ENCODE measurements at places on chromosomes 5 and 9.

DNA sequence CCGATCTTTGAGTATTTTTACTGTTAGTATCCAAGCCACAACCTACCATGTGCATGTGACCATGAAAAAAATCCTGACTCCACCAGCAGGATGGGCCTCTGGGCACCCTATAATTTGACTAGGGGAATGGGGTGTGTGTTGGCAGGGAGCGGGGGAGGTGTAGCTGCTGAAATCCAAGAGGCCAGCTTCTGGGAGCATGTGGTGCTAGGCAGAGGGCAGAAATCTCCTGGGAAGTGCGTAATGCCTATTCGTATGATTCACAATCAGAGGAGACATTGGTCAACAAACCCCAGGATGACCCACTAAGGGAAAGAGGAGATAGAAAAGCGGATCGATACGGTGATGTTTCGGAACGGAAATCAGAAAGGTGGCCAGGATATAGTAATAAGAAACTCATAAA, 149.9 kb downstream of the ARSB start:
- DNase-seq: no peak

GRCh38 chr9:15498246-15498995, 12.3 kb downstream of the PSIP1 start:
- DNase-seq: no peak

DNA sequence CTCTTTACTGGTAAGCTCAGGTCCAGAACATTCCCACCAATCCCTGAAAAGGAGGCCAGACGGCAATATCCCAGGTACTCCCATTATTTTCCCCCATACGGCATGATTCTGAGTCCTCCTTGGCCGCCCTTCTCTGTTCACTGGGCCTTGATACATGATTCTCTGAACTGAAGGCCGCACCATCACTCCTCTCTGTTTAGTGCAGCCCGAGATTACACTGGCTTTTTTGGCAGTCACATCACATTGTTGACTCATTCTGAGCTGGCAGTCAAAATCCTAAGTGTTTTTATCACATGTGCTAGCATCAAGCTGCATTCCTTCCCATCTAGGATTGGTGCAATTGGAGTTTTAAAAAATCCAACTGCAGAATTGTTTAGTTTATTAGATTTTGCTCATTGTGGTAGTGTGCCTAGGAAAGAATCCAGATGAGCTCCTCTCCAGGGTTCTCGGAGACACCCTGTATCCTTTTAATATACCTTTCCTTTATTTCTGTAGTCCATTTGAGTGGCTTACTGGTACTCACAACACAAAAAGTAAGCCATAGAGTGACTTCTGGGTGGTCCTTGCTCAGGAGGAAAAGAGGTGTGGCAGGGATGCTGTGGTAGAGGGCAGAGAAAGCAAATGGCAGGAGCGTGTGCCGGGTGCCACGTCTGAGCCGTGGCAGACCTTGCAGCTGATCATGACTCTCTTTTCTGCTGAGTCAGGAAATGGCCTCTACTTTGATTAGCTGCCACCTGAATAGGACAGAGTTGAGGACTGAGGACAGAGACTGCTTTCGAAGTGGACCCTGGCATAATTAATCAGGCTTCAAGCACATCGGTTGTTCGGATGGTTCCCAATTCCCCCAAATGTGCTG, 121.1 kb upstream of the IL12B start:
- DNase-seq: peak; percentile 46

DNA sequence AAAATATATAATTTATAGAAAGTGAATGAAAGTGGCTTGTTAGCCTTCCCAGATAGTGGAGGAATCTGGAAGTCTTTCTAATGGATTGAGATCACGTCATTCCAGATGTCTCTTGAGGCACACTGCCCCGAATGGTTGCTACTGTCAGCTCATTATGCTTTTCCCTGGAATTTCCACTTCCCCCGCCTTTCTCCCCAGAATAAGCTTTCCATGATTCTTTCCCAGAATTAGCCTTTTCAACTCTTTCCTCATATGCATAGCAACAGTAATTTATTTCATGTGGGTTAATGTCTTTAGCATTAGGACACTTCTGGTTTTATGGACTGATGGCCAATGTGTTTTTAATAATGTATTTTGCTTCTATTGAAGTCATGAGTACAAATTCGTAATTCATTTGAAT, 81.5 kb downstream of the PALM2AKAP2 start:
- DNase-seq: no peak

- DNase-seq: no peak
Observed at GRCh38 chr9:80964914-80965313, 724.4 kb downstream of the TLE1 start.

GRCh38 chr5:138874241-138874640, 894 bp downstream of the LRRTM2 start:
- no peak for DNase-seq

GRCh38 chr9:6917162-6917561, 159.4 kb downstream of the KDM4C start:
- no peak for DNase-seq

- DNase-seq: peak; percentile 82
Observed at GRCh38 chr9:90815183-90815943, 13.7 kb downstream of the SYK start.

GRCh38 chr9:136055715-136056545, 39.2 kb downstream of the NACC2 start:
- no peak for DNase-seq

DNA sequence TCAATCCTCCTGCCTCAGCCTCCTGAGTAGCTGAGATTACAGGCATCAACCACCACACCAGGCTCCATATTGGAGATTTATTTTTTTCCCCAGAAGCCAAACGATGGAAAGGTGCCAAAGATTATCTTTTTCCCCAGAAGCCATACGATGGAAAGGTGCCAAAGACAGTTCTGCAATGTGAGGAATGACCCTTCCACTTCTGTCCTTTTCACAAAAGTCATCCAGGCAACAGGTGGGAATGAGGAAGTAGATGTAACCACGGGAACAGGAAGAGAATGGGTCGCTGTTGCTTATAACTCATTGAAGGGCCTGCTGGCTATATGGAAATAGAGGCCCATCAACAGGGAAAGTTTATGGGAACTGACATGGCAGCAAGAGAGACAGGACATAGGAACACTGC, 233.7 kb upstream of the MSX2 start:
- no peak for DNase-seq

DNA sequence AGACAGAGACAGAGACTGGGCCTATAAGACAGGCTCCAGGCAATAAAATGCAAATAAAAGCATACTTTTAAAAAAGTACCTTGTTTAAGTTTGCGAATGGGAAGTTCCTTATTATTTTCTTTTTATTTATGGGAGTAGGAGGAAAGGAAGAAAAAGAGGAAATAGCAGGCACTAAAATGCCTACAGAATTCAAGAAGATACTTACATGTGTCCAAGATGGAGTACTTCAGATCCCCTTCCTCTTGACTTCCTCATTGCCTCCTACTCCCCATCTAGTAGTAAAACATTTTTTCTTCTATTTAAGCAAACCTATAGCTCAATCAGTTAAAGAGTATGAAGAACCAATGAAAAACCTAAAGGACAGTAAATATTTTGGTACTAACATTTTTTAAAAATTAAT, 24.8 kb downstream of the GKAP1 start:
- DNase-seq: peak; percentile 19

DNA sequence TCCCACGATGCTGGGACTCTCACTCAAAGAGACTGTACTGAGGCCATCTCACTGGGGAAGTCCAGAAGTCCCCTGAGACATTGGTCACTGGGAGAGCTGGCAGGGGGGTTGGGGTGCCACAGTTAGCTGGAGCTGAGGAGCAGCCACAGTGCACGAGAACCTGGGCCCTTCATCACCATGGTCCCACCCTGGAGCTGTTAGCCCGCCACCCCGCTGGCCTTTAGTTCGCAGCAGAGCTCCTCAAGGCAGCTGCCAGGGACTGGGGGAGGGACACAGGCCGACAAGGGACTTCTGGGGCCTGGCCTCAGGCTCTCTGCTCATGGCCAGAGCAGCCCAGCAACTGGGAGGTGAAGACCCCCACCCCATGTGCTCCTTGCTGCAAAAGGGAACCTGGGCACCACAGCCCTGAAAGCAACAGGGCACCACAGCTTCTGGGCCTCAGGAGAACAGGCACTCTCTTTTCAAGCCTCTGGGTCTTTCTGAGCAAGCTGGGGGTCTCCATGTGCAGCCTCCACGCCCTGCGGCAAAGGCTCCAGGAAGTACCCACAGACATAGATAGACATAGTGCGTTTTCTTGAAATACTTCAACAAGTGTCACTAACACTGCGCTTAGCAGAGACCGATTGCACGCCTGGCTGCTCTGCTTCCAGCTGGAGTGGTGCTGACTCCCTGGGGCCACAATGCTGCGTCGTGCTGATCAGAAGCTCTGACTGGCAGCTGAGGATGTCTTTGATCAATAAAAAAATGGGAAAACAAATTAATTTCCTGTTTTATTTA, 46.0 kb downstream of the VAV2 start:
- DNase-seq: peak; percentile 20

- DNase-seq: no peak
Observed at GRCh38 chr5:57635146-57635777, 152.7 kb upstream of the ACTBL2 start.

- DNase-seq: no peak
Observed at GRCh38 chr5:89283728-89284493, 400.9 kb upstream of the MEF2C start.

GRCh38 chr9:129471201-129472019, 149.5 kb downstream of the C9orf50 start:
- DNase-seq: no peak

- no peak for DNase-seq
Observed at GRCh38 chr5:115829913-115830312, 11.5 kb downstream of the ATG12 start.

DNA sequence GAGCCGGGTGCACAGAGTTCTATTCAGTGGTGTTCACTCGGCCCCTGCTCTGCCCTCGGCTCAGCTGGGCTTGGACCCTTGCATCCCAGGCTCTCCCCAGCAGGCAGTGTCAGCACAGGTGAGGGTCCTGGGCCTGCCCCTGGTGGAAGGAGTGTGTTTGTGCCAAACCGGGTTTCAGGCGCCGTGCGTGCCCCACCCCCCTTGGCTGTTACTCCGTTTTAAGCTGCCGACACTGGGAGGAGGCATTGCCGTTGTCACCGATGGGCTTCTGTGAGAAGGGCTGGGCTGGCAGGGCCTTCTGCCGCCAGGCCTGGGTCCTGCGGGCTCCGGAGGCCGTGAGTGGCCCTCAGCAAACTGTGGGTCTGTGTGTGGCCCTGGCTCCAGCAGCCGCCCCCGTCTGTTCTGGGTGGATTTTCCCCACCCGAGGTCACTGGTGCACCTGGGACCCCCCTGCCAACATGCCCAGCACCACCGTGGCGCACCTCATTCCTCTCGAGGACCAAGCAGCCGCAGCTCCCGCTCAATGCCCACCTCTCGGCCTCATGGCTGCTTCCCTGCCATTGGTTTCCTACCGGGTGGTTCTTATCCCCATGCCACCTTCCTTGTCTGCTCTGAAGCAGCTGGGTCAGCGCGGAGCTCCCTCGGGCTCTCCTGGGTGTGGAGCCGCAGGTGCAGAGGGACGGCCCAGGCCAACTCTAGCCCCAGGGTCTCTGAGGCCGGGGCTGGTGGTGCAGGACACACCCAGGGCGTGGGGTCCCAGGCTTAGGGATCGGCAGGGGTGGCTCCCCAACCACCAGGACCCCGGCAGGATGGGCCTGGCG, 44.3 kb upstream of the EXOC3 start:
- no peak for DNase-seq

DNA sequence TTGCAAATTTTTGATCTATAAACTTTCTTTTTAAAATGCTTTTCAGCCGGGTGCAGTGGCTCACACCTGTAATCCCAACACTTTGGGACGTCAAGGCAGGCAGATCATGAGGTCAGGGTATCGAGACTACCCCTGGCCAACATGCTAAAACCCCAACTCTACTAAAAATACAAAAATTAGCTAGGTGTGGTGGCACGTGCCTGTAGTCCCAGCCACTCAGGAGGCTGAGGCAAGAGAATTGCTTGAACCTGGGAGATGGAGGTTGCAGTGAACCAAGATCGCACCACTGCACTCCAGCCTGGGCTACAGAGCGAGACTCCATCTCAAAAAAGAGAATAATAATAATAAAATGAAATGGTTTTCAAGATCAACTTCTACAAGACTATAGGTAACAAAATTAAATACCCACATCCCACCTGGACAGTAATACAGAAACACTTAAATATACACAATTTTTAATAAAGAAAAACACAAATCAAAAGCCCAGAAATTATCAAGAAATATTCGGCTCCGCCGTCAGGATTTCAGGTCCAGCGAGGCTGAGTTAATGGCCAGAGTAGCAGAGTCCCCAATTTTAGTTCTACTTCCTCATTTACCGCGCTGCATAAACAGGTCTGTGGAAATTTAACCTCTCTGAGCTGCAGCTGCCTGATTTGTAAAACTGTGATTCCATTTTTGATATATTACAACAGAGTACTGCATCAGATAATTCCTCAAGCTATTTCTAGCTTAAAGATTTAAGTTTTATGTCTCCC, 4.0 kb downstream of the TUT7 start:
- peak; percentile 62 for DNase-seq

- no peak for DNase-seq
Observed at GRCh38 chr9:77569335-77569734, 78.8 kb downstream of the GNA14 start.

GRCh38 chr9:110936237-110936636, 102.0 kb downstream of the LPAR1 start:
- no peak for DNase-seq

- no peak for DNase-seq
Observed at GRCh38 chr5:54873691-54874090, 111.7 kb downstream of the ESM1 start.

GRCh38 chr5:122163121-122164069, 34.0 kb downstream of the ZNF474 start:
- no peak for DNase-seq

GRCh38 chr9:119004618-119004990, 364.6 kb downstream of the BRINP1 start:
- DNase-seq: no peak

GRCh38 chr5:93580927-93581445, at the start of gene NR2F1-AS1:
NR2F1-AS1 (minus strand) TSS chr5:93581219.
- no peak for DNase-seq

Measured in suppressor macrophage treated with lipopolysaccharide for 1 hour (primary cell).